ENCODE measurements at places on chromosomes 13 and 19.

- DNase-seq: peak; percentile 58
These were observed 477 bp downstream of the LNX2 start for GRCh38 chr13:27619728-27620376.

- no peak for DNase-seq
These were observed 3.3 kb downstream of the PPP5C start for GRCh38 chr19:46350029-46350757.

- peak; percentile 47 for DNase-seq
These were observed 35.7 kb upstream of the MATK start for GRCh38 chr19:3821857-3822364.

DNA sequence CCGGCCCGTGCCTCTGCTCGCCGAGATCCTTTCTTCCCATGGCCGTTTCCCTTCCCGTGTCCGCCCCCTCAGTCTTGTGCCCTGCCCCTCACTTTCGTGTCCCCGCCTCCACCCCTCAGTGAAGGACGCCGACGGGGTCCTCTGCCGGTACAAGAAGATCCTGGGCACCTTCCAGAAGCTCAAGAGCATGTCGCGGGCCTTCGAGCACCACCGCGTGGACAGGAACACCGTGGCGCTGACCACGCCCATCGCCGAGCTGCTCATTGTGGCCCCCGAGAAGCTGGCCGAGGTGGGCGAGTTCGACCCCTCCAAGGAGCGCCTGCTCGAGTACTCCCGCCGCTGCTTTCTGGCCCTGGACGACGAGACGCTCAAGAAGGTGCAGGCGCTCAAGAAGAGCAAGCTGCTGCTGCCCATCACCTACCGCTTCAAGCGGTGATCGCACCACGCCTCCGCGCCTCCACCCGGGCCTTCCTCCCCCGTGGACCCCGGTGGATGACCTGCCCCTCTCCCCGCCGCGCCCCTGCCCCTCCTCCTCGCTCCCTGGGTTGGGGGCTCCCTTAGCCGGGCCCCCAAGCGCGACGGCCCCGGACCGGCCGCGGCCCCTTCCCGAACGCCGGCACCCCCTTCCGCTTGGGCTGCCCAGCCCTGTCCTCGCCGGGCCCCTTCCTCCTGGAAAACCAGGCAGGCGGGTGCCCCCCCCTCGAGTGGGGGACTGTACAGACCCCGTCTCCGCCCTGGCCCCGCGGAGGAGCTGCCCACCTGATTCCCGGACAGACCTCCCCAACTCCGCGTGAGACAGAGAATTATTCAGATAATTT, 2.3 kb upstream of the U2AF2 start:
- no peak for DNase-seq

DNA sequence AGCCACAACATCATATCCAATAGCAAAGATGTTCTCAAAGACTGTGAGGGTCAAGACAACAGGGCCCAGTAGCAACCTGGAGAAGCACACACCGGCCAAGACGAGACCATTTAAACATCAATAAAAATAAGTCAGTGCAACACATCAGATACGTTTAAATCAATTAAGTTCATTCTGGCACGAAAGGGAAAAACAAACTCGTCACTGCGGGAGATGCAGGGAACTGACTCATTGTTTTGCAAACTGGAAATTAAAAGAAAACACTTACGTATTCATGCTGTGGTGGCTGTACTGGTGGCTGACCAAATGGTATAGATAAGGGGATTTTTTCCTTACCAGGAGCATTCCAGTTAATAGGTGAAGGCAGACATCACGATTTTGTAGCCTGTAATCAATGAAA, 26.3 kb upstream of the SLC15A1 start:
- no peak for DNase-seq

DNA sequence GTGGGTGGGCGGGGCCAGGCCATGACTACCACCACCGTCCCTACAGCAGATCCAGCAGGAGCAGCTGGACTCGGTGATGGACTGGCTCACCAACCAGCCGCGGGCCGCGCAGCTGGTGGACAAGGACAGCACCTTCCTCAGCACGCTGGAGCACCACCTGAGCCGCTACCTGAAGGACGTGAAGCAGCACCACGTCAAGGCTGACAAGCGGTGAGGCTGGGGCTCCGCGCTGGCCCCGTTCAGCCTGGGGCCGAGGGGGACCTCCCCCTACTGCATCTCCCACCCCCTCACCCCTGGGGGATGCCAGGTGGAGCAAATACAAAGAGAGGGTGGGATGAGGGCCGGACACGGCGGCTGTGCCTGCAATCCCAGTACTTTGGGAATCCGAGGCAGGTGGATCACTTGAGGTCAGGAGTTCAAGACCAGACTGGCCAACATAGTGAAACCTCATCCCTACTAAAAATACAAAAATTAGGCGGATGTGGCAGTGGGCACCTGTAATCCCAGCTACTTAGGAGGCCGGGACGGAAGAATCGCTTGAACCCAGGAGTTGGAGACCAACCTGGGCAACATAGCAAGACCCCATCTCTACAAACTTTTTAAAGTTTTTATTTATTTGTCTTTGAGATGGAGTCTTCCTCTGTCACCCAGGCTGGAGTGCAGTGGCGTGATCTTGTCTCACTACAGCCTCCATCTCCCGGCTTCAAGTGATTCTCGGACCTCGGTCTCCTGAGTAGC, 18.1 kb upstream of the CELF5 start:
- no peak for DNase-seq

- no peak for DNase-seq
These were observed 83.1 kb upstream of the OXGR1 start for GRCh38 chr13:97077341-97077740.

- peak; percentile 88 for DNase-seq
These were observed at the start of gene SLC17A7 for GRCh38 chr19:49441210-49441959. TSS of gene SLC17A7 (minus strand) at chr19:49441527. CDS start at chr19:49441379, 148 bp downstream.

- DNase-seq: no peak
These were observed 214.4 kb downstream of the RAP2A start for GRCh38 chr13:97648171-97648880.

GRCh38 chr19:46466536-46467196, 4.7 kb downstream of the PNMA8A start:
- DNase-seq: no peak

- no peak for DNase-seq
These were observed 194.5 kb upstream of the RNF113B start for GRCh38 chr13:98371516-98372023.

- DNase-seq: peak; percentile 82
These were observed 9.9 kb downstream of the RANBP3 start for GRCh38 chr19:5967994-5968430.

GRCh38 chr19:53818756-53819155, 5.4 kb downstream of the NLRP12 start:
- no peak for DNase-seq

DNA sequence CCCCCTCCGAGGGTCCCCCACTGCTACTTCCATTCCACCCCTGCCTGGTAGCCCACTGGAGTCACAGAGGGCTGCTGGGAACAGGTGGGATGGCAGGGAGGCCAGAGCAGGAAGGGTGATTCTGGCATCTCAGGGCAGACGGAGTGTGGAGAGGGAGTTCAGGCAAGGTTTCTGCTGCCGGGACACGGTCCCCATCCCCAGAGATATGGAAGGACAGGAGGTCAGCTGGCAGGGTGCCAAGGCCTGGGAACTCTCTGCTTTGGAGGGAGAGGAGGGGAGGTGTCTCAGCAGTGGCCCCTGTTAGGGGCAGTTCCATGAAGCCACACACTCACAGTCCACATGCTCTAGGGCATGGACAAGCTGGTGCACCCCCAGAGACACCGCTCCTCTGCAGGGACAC, 68.1 kb downstream of the CHST8 start:
- DNase-seq: no peak

DNA sequence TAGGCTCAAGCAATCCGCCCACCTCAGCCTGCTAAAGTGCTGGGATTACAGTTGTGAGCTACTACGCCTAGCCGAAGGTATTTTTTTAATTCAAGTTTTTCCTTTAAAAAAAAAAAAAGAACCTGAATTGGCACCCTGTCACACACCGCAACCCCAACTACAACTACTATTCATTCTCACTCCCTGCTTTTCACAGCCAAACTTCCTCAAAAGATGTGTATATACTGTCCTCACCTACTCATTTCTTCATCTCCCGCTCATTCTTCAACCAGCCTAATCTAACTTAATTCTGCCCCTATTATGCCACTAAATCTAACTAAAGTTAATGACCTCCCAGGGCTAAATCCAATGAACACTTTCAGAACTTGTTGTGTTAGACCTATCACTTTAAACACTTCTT, 12.7 kb upstream of the WBP4 start:
- no peak for DNase-seq

DNA sequence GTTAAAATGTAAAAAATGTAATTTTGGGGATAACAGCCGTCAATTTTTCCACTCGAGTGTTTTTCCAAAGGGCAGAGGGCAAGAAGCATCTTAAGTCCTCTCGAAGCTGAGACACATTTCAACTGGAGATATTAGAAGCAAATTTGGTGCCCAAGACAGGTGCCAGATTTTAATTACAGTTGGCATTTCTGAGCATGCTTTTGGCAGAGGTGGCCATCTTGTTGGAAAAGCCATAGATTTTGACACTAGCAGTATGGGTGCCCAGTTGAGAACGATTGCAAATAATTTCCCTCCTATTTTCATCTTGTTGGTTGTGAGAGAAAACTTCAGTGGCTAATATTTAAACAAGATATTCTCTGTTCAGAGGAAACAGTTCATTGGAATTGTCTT, 146.3 kb downstream of the TM9SF2 start:
- peak; percentile 87 for DNase-seq

GRCh38 chr19:57620673-57621348, 6.8 kb downstream of the ZNF134 start:
- no peak for DNase-seq

- no peak for DNase-seq
These were observed 41.3 kb upstream of the NPAS1 start for GRCh38 chr19:46978171-46978869.

GRCh38 chr13:112713517-112714253, 23.8 kb downstream of the ATP11A start:
- DNase-seq: no peak

DNA sequence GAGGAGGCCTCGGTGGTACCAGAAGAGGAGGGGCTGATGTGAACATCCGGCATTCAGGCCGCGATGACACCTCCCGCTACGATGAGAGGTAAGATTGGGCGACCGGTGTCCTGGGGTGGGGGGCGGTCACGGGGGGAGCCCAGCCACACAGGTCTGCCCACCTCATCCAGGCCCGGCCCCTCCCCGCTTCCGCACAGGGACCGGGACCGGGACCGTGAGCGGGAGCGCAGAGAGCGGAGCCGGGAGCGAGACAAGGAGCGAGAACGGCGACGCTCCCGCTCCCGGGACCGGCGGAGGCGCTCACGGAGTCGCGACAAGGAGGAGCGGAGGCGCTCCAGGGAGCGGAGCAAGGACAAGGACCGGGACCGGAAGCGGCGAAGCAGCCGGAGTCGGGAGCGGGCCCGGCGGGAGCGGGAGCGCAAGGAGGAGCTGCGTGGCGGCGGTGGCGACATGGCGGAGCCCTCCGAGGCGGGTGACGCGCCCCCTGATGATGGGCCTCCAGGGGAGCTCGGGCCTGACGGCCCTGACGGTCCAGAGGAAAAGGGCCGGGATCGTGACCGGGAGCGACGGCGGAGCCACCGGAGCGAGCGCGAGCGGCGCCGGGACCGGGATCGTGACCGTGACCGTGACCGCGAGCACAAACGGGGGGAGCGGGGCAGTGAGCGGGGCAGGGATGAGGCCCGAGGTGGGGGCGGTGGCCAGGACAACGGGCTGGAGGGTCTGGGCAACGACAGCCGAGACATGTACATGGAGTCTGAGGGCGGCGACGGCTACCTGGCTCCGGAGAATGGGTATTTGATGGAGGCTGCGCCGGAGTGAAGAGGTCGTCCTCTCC, 6.3 kb upstream of the LIN7B start:
- DNase-seq: no peak

DNA sequence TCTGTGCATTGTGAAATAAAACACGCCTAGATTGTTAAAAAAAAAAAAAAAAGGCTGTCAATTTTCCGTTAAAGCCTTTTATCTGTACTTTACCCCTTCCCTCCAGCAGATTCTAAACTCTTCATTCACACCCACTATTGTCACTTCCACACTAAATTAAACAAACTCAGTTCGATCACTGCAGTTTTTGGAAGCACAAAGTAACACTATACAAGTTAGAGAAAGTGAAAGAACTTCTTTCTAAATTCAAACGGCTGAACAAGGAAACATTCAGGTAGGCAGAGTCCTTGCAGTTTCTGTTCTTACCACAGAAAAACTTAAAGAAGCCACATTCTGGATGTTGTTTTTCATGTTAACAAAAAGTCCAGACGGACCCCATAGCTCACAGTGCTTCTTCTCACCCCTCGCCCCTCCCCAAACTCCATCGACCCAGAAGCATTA, 27.5 kb upstream of the UBE2L5 start:
- no peak for DNase-seq

- no peak for DNase-seq
These were observed 775.9 kb upstream of the KLHL1 start for GRCh38 chr13:70884196-70884595.

DNA sequence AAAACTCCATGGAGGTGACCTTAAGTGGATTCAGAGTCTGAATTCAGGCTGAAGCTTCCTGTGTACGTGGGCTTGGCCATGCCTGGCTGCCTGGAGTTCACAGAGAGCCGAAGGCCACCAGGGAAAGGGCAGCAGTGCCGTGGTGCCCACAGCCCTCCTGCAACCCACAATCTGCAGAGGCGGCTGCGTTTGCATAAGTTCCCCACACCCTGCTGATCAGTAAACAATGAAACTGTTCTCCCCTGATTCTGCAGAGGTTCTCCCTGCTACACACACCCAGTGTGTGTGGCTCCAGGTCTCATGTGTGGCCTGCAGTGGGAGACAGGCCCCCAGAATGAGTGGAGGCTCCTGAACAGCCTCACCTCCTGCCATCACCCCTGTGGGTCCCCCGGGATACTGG, 126.9 kb upstream of the SLC7A1 start:
- DNase-seq: no peak

GRCh38 chr19:38452430-38453366, 19.2 kb downstream of the RYR1 start:
- DNase-seq: no peak

- no peak for DNase-seq
These were observed 173.6 kb downstream of the NDFIP2 start for GRCh38 chr13:79654520-79654919.

- peak; percentile 38 for DNase-seq
These were observed 935 bp downstream of the LRP3 start for GRCh38 chr19:33194886-33195644.

DNA sequence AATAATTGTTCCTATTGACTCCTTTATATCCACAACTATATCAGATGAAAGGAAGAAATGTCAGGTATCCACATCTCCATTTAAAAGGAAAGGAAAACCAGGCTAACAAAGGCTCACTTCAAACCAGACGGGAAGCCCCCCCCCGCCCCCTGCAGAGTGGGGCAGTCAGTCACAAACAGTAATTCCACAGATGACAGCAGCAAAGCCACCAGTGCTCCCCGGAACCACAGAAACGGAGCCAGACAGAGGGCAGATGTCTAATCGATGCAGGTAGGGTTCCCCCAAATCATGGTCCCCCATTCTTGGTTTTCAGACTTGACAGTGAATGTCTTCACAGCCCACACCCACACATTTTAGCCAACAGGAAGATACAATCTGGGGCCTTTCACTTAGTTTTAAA, 100.8 kb downstream of the STK24 start:
- DNase-seq: no peak

DNA sequence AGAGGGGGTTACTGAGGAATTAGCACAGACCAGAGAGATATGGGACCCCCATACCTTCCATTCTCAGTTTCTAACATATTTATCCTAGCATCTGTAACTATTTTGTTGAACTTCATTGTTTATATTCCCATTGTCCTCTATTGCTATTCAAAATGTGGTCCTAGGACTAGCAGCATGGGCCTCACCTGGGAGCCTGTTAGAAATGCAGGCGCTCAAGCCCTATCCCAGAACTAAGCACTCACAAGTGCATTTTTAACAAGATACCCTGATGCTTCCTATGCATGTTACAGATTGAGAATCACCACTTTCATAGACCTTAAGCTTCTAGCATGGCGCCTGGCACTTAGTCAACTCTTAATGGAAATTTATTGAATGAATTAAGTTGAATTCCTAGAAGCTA, 58.3 kb upstream of the TDRD3 start:
- no peak for DNase-seq
